ENCODE measurements at places on chromosomes 4 and X.

DNA sequence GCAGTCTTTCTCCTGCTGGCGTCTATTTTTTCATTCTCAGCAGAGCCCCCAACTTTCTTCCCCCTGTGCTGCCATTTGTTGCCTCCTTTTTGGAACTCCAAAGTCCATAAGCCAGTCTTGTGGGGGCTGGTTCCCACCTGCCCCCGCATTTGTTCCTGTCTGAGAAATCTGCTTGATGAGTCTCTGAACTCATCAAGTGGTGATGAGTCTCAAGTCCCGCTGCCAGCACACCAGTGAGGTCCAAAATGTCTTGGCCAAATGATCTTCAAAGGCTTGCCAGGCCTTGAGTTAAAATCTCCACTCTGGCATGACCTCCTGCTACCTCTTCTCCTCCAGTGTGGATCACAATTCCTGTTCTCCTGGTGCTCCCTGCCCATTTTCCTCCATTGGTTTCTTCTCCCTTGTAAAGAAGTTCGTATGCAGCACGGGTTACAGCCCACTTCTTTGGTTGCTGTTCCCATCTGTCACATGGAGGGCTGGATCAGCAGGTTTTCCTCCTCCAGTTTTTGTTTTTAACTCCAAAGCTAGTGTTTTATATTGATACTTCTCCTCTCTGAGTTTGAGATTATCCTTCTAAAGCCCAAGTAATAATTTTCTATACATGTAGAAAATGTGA is 72.7 kb upstream of the LIMCH1 start:
- no peak for DNase-seq

DNA sequence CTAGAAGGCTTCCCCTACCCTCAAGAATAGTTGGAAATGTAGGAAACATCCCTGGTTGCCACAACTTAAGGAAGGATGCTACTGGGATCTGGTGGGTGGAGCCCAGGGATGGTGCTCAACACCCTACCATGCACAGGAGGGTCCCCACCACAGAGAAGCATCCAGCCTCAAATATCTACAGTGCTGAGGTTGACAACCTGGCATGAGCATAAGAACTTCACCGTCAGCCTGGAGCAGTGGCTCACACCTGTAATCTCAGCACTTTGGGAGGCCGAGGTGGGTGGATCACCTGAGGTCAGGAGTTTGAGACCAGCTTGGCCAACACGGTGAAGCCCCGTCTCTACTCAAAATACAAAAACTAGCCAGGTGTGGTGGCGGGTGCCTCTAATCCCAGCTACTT is 24.0 kb upstream of the ASMTL start:
- DNase-seq: no peak

DNA sequence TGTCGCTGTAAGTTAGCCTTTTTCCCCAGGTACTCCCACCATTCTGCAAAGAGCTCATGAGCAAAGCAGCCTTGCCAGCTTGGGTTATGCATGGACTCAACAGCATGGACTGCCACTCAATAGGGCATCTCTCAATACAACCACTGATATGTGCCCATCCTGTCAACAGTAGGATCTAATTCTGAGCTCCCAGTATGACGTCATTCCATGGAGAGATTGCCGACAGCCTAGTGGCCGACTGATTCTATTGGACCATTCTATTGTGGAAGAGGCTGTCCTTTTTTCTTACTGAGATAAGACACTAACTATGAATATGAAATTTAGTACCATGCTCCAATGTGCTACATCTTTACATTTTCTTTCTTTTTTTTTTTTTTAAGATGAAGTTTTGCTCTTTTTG is 2389.0 kb upstream of the AGA start:
- no peak for DNase-seq

DNA sequence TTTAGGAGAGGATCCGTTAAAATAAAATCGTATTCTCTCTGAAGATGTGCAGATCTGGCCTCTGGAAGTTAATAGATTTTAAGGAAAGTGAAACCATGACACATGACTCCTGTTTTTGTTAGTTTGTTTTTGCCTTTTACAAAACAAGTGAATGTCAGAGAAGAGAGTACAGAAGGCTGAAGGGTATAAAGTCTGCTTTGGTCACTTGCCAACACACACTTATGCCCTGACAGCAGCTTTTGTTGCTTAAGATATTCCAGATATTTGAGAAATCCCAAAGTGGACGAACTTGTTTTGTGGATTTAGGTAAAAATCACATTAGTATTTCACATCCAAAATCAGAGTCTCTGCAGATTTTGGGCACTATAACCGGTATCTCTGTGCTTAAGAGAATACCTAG is 192.4 kb upstream of the RASGEF1B start:
- DNase-seq: no peak

DNA sequence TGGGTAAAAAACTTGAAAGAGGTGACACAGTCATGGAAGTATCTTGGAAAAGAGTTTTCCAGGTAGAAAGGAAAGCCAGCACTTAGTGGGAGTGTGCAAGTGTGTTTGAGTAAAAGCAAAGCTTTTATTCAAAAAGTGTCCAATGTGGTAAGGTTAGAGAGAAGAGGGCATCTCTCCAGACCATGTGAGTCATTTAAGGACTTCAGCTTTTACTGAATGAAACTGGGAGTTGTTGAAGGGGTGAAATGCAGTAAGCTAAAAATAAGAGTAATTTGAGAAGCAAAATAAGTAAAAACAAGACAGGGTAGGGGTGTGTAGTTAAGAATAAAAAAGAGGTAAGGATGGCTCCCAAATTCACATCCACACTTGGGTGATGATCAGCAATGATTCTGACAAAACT is 238.9 kb downstream of the SLC7A11 start:
- no peak for DNase-seq

DNA sequence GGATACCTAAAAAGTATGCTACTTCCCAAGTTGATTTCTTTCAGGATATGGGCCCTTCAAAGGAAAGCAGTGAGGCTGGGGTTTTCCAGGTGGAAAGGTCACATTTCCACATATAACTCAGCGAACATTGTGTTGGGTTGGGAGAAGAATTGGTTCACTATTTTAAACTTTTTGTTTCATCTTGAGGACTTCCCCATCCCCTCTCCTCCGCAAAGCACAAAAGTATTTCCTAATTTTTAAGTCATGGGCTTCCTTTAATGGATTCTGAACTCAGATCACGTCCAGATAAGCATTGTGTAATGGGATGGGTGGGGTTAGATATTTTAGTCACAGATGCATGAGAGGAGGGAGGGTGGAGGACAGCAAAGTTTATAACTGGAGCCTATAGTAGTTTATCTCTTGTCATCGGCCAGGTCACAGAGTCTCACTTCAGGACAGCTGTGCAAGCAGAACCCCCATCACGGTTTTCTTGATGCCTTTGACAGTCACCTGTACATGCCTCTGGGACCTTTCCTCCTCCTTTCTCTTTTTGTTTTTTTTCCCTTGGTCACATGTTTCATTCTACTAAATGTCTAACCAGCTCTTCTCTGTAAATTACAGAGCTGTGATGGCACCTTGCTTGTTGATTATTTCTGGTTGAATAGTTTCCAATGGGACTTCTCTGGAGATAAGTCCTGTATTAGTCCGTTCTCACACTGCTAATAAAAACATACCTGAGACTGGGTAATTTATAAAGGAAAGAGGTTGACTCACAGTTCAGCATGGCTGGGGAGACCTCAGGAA is 115.4 kb downstream of the PTTG2 start:
- peak; percentile 19 for DNase-seq

Data from CD4-positive, alpha-beta T cell treated with Interleukin-21 for 1 hour (primary cell).